ENCODE measurements at places on chromosomes 6 and 20.
A peak's percentile ranks its signal among the peaks of the same experiment; 100 is the strongest.

DNA sequence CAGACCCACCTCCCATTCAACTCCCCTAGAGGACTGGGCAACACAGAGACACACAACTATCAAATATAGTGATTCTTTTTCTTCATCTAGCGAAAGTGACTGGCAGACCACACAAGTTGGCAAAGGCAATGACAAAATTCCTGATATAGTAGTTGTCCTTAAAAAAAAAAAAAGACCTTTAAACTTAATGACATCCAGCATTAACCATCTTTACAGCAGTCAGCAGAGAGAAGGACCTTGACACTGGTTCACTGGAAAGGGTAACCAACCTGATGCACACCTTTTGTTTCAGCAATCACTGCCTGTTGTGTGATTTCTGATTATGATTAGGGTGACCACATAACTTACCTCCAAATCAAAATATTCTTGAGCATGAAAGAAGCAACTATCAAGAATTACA is 1.7 kb upstream of the CNKSR3 start:
- no peak for DNase-seq

DNA sequence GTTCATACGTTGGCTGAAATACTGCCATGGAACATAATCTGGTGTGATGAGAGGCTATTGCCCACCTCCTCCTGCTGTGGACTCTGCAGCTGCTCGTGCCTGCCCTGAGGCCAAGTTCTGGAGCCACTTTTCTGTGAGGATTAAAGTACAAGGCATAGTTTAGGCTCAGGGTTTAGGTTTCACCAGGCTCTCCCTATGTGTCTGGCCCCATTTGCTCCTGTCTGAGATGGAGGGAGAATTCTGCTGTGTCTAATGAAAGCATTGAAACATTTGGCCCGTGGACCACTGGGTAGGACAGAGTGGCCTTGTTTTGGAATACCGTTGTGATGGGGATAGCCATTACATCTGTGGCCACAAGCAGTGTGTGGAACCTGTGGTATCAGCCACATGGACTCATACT is 5.9 kb downstream of the WRNIP1 start:
- no peak for DNase-seq

DNA sequence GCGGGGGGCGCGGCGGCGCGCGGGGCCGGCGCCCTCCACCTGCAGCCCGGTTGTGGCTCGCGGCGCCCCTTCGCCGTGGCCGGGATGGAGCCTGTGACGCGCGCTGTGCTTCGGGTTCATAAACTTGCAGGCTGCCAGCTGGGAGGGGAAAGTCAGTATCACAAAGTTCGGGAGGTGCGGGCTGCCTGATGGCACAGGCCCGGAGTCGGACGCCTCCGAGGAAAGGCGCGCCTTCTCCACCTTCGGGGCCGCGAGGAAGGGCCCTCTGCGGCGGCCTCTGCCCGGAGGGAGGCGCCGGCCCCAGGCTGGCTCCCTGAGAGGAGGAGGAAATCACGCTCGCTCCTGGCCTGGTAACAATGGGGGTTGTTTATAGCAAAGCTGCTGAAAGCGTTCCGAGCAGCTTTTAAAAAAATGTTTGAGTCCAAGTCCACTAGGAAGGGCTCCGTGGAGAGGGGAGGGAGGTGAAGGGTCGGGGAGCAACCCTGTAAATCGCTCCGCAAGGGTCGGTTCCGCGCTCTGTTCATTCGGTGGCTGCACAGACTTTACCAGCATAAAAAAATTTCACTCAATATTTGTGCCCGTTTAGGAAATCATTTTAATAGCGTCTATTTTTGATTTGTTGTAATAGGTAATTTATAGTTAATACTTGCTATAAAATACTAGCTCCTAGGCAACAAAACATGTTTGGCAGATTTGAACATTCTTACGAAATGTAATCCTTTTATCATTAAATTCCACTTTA is 1.0 kb downstream of the AFDN start:
- DNase-seq = peak; percentile 38

- no peak for DNase-seq
Observed at GRCh38 chr20:13953227-13953626, 37.2 kb downstream of the SEL1L2 start.

DNA sequence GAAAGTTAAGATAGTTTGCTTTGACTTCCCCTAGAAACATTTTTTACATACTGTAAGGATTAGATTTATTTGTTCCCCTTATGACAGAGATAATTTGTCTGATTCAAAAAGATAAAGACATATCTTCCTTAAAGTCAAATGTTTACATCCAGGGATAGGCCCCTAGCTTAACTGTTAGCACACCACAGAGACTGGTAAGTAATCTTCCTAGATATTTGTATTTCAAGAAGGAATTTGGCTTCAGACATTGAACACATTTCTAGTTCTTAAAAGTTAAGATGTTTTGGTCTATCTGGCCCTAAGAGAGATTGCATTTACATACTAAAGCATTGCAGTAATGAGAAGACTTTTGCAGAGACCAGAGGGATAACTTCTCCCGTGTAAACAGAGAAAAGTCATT is 1201.1 kb upstream of the GJE1 start:
- no peak for DNase-seq

DNA sequence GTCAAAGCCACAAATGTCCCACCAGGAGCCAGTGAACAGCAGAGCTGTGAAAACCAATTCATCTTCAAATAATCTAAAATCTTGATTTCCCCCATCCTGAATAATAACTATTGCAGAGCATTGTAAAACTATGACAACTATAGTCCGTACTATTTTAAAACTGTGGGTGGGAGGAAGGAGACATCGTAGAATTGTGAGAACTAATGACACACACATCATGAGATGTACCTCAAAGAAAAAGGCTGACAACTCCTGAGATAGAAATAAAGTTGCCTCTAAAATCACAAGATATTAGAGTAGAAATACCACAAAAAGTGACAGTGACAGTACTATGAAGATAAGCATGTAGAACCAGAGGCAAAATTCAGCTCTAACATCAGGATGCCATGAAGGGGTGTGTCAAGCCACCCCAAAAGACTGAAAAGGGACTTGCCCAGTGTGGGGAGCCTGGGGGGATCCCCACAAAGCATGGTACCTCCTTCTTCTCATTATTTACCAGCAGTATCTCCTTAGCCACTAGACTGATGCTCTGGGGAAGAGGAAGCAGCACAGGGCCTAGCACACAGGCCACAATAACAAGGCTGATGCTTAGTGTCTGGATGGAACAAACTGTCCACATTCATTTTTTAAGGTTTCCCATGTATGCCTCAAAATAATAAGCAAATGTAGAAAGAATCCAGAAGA is 13.4 kb downstream of the NAPB start:
- DNase-seq = no peak

- no peak for DNase-seq
Observed at GRCh38 chr6:79702691-79703090, 71.6 kb downstream of the SH3BGRL2 start.

GRCh38 chr6:6942831-6943230 is 164.9 kb upstream of the RREB1 start:
- peak; percentile 27 for DNase-seq

GRCh38 chr6:44008821-44009370 is 118.4 kb downstream of the MRPL14 start:
- no peak for DNase-seq

- DNase-seq = no peak
Observed at GRCh38 chr20:15188415-15188814, 851.0 kb upstream of the FLRT3 start.

DNA sequence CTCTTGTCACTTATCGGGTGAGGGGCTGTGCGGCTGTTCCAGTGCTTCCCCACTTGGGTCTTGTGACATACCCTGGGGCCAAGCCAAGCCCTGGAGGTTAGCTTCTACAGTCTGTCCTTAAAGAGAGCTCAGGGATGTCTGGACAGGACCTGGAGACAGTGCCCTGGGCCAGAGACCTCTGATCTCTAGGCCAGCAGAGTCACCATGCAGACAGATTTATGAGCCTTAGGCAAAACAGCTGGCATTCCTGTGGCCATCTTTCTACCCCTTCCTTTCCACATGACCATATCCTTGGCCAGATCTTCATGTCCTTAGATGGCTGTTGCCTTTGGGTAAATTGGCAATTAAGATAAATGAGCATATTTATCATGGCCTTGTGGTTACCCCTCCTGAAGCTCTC is 678.6 kb downstream of the MAFB start:
- DNase-seq = no peak

DNA sequence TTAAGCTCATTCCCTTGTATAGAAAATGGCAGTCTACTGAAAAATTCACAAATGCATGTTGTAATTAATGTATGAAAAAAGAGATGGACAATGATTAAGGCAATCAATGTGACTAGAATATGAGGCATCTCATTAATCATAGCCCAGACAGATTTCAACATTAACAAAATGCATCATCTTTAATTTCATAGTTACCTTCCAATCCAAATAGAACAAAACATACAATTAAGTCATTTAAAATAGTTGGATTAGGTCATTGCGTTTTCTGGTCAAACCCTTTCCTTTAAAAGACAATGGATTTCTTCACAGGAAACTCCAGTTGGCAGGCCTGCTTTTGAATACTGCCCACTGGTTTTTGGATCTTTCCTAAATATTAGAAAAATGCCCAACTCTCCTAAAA is 203.9 kb downstream of the HAO1 start:
- no peak for DNase-seq

GRCh38 chr6:139378882-139379341 is 4.5 kb upstream of the CITED2 start:
- DNase-seq = no peak

GRCh38 chr6:54194067-54194466 is 82.8 kb downstream of the MLIP start:
- DNase-seq = no peak

Data from GM12892 (cell line).